ENCODE measurements at places on chromosomes 7 and 10.
A peak's percentile ranks its signal among the peaks of the same experiment; 100 is the strongest.

GRCh38 chr7:46897381-46897780 is 684.5 kb downstream of the TNS3 start:
- H3K27me3 ChIP-seq = no peaks in the 10 kb centered on the region
- no peak for DNase-seq
- H3K27ac ChIP-seq = no peak overlapping the region
- no peaks in the 10 kb centered on the region for H3K4me1 ChIP-seq
- H3K36me3 ChIP-seq = no peaks in the 10 kb centered on the region
- no peak overlapping the region for H3K4me3 ChIP-seq

GRCh38 chr10:49393757-49394156 is 2.1 kb downstream of the DRGX start:
- no peak overlapping the region for H3K27ac ChIP-seq
- H3K4me1 ChIP-seq = peaks cover 15% of the 10 kb centered on the region
- no peak overlapping the region for H3K4me3 ChIP-seq
- H3K36me3 ChIP-seq = no peaks in the 10 kb centered on the region

DNA sequence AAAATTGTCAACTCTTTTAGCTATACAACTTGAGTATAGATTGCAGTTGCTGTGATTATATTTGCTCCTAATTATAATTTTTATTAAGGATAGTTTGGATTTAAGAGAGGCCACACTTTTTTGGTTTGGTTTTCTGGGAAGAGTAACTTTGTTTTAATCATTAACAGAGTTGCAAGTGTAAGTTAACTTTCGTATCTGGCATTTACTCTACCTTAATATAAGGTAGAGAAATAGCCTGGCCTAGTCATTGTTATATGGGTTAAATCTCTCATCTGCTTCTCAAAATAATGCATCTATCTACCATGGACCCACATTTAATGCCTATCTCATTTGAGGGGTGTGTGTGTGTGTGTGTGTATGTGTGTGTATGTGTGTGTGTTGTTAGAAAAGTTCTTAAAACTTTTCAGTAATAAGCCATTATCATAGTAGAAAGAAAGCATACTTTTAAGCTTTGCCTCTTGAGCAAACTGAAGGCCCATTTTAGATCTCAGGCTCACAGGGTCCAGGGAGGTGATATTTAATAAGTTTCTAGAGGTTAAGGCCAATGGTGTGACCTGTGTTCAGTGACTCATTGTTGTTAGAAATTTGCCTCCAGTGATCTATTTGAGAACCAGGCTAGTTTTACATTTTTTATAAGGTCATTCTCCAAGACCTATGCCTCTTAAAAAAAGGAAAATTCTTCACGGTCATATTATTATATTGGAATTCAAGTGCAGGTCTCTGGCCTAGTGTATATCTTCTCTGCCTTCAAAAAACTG is 10.9 kb upstream of the TEX47 start:
- H3K4me3 ChIP-seq = no peak overlapping the region
- H3K27me3 ChIP-seq = no peaks in the 10 kb centered on the region
- H3K27ac ChIP-seq = no peak overlapping the region
- H3K4me1 ChIP-seq = no peaks in the 10 kb centered on the region
- no peak for DNase-seq
- no peaks in the 10 kb centered on the region for H3K36me3 ChIP-seq

DNA sequence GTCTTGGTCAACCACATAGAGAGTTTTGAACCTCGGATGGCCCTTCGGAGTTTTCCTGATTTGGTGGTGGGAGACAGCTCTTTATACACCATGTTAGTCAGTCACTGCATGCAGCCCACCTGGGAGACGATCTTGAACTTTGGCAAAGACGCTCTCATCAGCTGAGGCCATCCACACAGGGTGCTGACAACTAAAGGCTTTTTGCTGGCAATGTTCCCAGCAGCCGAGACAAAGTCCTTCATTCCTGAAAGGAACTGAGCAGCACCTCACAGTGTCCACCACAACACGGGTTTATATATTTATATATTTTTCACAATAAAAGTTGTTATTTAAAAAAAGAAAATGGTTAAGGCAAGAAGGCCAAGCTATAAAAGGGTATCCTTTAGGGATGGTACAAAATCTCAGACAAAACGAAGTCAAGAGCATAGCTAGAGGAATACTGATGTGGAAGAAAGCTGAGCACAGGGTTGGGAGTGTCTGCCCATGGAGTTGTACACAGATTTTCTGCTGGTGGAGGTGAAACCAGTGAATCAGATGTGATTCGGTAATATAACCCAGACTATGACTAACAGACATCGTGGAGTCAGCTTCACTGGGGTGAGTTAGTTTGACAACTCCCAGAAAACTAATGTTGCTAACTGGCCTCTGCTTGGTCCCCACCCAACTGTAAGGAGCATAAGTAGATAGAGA is 27.4 kb upstream of the CAPZA2 start:
- DNase-seq = no peak
- no peak overlapping the region for H3K4me3 ChIP-seq
- no peaks in the 10 kb centered on the region for H3K36me3 ChIP-seq

- peaks cover 85% of the 10 kb centered on the region for H3K36me3 ChIP-seq
- no peak for DNase-seq
These were observed 5.9 kb downstream of the MCM7 start for GRCh38 chr7:100095289-100095688.

GRCh38 chr10:99532687-99533495 is at the start of gene NKX2-3:
NKX2-3 (plus strand) TSS chr10:99532942; CDS start chr10:99533132, 190 bp downstream.
- H3K4me1 ChIP-seq = peaks cover 41% of the 10 kb centered on the region
- H3K36me3 ChIP-seq = peaks cover 3% of the 10 kb centered on the region
- peaks cover 93% of the 10 kb centered on the region for H3K27me3 ChIP-seq
- H3K4me3 ChIP-seq = no peak within 1 kb of the TSS
- DNase-seq = peak; percentile 59

DNA sequence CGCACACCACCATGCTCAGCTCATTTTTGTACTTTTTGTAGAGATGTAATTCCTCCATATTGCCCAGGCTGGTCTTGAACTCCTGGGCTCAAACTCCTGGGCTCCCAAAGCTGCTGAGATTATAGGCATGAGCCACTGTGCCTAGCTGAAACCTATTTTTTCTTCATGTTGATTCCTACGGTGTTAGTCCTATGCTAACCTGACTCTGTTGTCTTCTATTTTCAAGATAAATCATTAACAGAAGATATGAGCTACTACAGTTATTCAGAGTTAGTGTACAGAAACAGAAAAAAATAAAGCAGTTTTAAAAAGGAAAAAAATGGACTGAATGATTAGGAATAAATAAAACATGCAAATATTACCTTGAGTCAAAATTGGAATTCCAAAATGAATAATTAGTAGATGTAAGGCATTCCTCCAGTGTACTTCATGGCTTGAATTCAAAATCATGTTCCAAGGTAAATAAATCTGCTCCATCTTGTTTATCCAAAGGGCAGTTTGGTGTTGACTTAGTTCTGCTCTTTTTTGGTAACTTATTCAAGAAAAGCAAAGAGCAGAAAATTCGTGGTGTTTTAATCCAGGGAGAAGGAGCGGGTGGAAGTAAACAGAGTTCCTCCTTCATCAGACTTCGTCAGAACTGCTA is 185.8 kb downstream of the CACNB2 start:
- no peaks in the 10 kb centered on the region for H3K27me3 ChIP-seq

DNA sequence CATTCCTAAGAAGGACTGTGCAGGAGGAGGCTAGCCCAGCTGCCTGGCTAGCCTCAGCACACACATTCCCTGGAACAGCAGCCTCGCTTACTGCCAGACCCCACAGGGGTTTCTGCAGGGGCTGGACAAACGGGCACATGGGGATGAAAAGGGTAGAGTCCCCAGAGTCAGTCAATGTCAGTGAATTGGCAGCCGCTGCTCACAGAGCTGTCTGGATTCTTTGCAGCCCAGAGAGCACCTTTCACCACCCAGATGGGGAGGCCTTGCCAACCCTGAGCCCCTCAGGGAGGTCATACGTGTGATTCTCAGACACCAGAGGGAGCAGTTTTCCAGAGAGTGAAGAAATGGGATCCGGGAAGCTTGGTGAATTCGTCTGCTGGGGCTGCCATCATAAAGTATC is 143.3 kb downstream of the KCNMA1 start:
- H3K4me1 ChIP-seq = no peaks in the 10 kb centered on the region
- no peak overlapping the region for H3K27ac ChIP-seq
- peaks cover 4% of the 10 kb centered on the region for H3K27me3 ChIP-seq
- no peak overlapping the region for H3K4me3 ChIP-seq
- no peaks in the 10 kb centered on the region for H3K36me3 ChIP-seq
- no peak for DNase-seq

DNA sequence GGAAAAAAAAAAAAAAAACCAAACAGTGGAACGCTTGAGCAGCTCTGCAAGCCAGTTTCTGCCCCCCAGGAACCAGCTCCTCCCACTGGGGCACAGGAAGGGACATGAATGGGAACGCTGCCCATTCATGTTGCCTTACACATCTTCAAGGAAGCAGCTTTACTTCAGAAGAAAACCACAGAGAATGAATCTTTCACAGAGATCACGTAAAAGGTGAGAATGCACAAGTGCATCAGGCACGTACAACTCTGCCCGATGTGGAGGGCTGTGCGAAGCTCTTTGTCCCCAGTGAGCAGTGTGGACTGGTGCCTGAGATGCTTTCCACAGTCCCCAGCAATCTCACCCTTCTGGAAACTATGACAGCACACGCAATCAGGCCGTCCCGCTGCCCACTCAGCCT is 106.2 kb downstream of the DLG5 start:
- peaks cover 7% of the 10 kb centered on the region for H3K4me1 ChIP-seq
- peak overlapping the region; percentile 9 for H3K27ac ChIP-seq
- no peaks in the 10 kb centered on the region for H3K27me3 ChIP-seq
- no peak for DNase-seq

DNA sequence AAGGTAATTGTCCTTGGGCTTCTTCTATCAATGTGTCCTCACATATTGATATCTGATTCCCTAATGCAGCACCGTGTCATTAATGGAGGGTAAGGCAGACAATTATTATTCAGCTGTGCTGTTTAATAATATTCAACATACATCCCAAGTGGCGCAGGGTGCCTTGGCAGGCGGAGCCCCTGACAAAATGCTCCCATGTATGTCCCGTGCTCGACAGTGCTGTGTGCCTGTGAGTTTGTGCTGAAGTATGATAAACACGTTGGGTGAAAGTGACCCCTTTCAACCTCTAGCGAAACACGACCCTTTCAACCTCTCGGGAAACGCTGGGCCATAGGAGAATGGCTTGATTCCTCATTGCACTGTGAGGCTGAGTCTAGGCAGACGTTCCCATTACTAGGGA is 31.3 kb downstream of the PFKP start:
- H3K27me3 ChIP-seq = no peaks in the 10 kb centered on the region
- peaks cover 34% of the 10 kb centered on the region for H3K4me1 ChIP-seq
- H3K36me3 ChIP-seq = peaks cover 56% of the 10 kb centered on the region
- no peak overlapping the region for H3K27ac ChIP-seq

GRCh38 chr10:20890009-20890408 is 7.1 kb downstream of the NEBL start:
- no peaks in the 10 kb centered on the region for H3K4me1 ChIP-seq
- no peaks in the 10 kb centered on the region for H3K36me3 ChIP-seq
- H3K27ac ChIP-seq = no peak overlapping the region
- H3K4me3 ChIP-seq = no peak overlapping the region
- no peak for DNase-seq

- H3K27me3 ChIP-seq = no peaks in the 10 kb centered on the region
- no peak overlapping the region for H3K27ac ChIP-seq
- no peak for DNase-seq
- H3K4me3 ChIP-seq = no peak overlapping the region
These were observed 59.3 kb downstream of the CYP2C9 start for GRCh38 chr10:94997741-94998174.

- H3K36me3 ChIP-seq = peaks cover 4% of the 10 kb centered on the region
- no peak overlapping the region for H3K4me3 ChIP-seq
- H3K27ac ChIP-seq = no peak overlapping the region
- no peaks in the 10 kb centered on the region for H3K4me1 ChIP-seq
These were observed 52.8 kb upstream of the DNAJB12 start for GRCh38 chr10:72407471-72407870.

DNA sequence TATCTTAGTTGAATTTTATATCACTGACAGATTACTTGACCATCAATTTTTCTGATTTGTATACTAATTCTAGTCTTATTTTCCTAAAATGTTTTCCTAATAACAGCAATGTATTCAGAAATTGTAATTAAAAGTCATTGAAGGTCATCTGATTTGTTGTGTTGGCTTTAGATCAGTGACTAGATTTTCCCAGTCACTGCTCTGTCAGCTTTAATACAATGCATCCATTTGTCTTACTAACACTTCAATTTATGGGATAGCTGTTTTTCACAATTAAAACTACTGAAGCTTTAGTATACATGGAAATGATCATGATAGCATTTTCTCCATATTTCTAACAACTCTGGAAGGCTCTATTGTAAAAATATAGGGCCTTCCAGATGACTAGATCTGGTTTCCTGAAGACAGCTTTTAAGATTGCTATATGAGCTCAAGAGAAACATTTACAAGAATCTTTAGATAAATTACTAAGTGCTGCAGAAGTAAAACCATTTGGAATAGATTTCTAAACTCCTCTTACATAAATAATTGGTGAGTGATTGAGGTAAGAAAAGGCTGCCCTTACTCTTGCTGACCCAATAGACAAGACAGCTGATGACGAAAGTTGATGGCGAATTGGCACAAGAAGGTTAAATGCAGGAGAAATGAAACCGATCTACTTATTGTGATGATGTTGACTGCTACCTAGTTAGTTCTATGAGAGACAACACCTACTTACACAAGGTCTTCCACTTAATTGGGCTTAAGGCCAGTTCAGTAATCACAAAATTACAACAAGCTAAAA is 74.1 kb downstream of the LRRTM3 start:
- DNase-seq = no peak
- H3K4me3 ChIP-seq = no peak overlapping the region
- no peak overlapping the region for H3K27ac ChIP-seq
- no peaks in the 10 kb centered on the region for H3K27me3 ChIP-seq

GRCh38 chr10:103573205-103573487 is 79.6 kb downstream of the NEURL1 start:
- no peak overlapping the region for H3K27ac ChIP-seq
- peaks cover 3% of the 10 kb centered on the region for H3K4me1 ChIP-seq
- H3K27me3 ChIP-seq = peaks cover 14% of the 10 kb centered on the region
- DNase-seq = no peak
- no peaks in the 10 kb centered on the region for H3K36me3 ChIP-seq
- H3K4me3 ChIP-seq = no peak overlapping the region

- H3K27me3 ChIP-seq = no peaks in the 10 kb centered on the region
- H3K4me3 ChIP-seq = no peak overlapping the region
These were observed 90.7 kb downstream of the TFPI2 start for GRCh38 chr7:93799750-93800357.

All from activated CD8-positive, alpha-beta memory T cell treated with anti-CD3 and anti-CD28 coated beads, Interleukin-2, amount 10 ng/mL, durations not matched to agents 7 days and 5 days (primary cell).